ENCODE measurements at places on chromosomes 1 and 21.

GRCh38 chr1:85320371-85321131 is 44.1 kb upstream of the BCL10 start:
- DNase-seq, result no peak

- DNase-seq, result no peak
Measured at GRCh38 chr1:36884029-36884701, 150.2 kb downstream of the GRIK3 start.

GRCh38 chr1:3483801-3484444 is 29.5 kb downstream of the ARHGEF16 start:
- no peak for DNase-seq

GRCh38 chr1:217837691-217838090 is 206.5 kb downstream of the SPATA17 start:
- DNase-seq, result no peak

GRCh38 chr1:168729405-168729802 is 398 bp upstream of the DPT start:
- no peak for DNase-seq

All from activated CD8-positive, alpha-beta memory T cell treated with anti-CD3 and anti-CD28 coated beads for 4 hours (primary cell).